ENCODE measurements at places on chromosomes 3 and 15. TPM values are rescaled to one million over a fixed set of nuclear protein-coding genes. Genes with fewer than 3 reads are reported as not detected.

CCR5 gene
- total RNA-seq, result 0.55 TPM

FOXB1 gene
- total RNA-seq, result not detected

TKT gene
- total RNA-seq, result 226 TPM

KBTBD8 gene
- total RNA-seq, result 1.0 TPM

ASB14 gene
- not detected for total RNA-seq

ANAPC13 gene
- total RNA-seq, result 40.2 TPM

NME9 gene
- not detected for total RNA-seq
